Stimulated activated CD4-positive, alpha-beta T cell treated with anti-CD3 and anti-CD28 coated beads, Interleukin-4, amount 100 ng/mL, for 48 hours (primary cell): ENCODE measurements at places on chromosomes 3 and 15.

DNA sequence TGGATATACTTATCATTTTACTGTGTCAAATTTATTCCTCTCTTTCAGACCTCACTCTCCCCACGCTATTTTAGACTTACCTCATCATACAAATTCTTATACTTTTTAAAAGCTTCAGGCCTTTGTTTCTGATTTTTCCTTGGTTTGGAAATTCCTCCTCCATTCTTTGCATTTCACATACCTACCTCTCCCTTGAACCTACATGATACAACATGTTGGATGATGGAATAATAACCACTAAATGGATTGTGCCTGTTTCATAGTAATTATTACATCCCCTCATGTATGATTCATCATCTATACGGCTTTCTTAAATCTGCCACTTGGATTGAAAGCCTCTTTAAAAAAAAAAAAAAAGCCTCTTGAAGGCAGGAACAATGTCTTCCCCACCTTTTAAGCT is 24.6 kb downstream of the TRIP4 start:
- DNase-seq: no peak

- no peak for DNase-seq
These were observed 3.1 kb downstream of the CFAP44 start for GRCh38 chr3:113438224-113438623.

DNA sequence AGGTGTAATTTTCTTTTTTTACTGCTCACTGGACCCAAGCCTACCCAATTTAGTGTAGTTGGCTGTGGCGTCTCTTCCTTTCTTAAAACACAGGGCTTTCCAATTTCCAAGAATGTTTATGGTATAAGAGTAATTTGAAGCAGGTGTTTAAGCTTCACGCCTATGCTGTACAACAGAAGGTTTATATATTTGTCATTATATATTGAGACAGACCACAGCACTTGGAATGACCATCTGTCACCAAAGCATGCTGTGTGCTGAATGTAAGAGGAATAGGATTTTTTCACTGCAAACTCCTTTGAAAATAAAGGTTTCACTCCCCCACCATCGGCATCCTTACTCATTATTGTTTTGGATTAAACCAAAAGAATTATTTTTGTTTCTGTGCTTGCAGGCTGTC is 325.7 kb downstream of the OTOL1 start:
- no peak for DNase-seq

DNA sequence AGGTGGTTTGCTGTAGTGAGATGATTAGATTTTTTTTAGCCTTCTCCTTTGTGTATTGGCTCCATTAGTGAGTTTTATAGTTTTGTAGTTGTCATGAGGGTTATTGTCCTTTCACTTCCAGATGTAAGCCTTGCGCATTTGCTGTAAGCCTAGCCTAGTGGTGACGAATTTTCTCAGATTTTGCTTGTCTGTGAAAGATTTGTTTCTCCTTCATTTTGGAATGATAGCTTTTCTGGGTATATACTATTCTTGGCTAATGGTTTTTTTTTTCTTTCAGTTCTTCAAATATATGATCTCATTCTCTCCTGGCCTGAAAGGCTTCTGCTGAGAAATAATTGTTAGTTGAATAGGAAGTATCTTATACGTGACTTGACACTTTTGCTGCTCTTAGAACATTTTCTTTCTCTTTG is 166.5 kb upstream of the THRB start:
- DNase-seq: no peak

GRCh38 chr3:69675786-69676530 is 63.3 kb upstream of the MITF start:
- no peak for DNase-seq

GRCh38 chr15:59828263-59828662 is 139.1 kb upstream of the BNIP2 start:
- no peak for DNase-seq

DNA sequence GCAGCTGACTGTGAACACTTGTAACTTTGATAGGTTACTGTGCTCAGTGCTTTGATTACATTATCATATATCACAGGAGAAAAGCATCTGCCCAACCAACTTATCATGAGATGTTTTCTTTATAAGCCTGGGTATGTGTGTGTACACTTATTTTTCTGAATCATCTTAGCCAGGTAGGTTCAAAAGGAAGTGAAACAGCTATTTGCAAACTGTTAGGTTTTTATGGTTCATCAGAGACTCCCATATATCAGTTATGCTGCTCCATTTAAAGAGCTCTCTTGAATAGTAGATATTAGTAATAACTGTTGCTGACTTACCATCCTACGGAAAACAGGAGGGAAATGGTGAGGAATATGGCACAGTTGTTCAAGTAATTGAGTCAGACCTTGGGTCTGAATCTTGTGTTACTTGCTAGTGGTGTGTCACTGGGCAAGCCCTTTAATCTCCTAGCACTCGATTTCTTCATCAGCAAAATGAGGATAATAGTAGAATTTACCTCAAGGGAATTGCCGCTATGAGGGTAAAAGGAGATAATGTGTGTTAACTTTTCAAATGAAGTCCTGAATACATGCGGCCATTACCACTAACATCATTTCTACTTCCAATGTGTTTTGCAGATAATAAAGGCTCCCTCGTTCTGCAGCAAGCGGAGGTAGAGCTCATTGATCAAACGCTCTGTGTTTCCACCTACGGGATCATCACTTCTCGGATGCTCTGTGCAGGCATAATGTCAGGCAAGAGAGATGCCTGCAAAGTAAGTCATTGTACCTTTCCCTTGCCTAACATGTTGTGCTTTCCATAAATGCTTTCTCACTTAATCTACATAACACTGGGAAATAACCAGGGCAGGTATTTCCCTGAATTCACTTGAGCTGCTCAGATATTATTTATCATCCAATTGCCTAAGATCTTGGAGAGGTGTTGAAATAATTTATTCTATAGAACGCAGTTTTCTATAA is 7.8 kb upstream of the C3orf52 start:
- DNase-seq: no peak

DNA sequence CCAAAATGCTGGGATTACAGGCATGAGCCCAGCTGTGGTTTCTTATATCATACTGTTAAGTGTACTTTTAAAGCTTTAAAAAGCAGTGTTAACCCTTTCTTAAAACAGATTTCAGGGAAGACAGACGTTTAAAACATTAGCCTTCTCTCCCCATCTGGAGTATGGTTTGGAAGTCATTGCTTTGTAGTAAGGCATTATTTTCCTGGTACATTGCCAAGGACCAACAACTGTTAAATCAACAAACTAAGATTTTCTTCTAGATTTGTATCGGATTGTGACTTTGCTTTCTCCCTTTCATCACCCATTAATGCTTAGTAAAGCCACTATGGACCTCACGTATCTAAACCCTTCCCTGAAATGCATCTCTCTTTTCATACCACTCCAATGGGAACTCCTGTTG is 50.5 kb downstream of the UBE2E1 start:
- no peak for DNase-seq

DNA sequence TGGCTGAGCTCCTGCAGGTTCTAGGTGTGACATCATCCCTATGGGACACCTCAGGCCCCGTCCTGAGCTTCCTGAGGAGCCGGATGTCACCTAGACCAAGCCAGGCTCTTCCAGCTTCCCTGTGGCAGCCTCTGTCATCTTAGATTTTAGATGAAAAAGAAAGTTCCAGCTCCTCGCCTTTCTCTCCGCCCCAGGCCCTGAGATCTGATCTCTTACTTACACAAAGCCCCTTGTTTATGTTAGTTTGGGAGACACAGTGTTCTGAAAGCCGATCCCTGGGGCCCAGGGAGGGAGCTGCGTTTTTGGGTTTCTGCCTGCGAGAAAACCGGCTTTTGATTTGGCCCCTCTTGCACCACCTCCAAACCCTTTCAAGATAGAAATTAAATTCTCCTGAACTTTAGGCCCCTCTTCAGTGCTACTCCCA is 40.2 kb upstream of the FAM107A start:
- DNase-seq: no peak
